Stimulated activated CD8-positive, alpha-beta memory T cell treated with anti-CD3 and anti-CD28 coated beads, Interleukin-2, amount 100 ng/mL, for 1 hour (primary cell): ENCODE measurements at places on chromosomes 13 and 19.

GRCh38 chr13:21020176-21020575, 41.2 kb downstream of the LATS2 start:
- no peak for DNase-seq

DNA sequence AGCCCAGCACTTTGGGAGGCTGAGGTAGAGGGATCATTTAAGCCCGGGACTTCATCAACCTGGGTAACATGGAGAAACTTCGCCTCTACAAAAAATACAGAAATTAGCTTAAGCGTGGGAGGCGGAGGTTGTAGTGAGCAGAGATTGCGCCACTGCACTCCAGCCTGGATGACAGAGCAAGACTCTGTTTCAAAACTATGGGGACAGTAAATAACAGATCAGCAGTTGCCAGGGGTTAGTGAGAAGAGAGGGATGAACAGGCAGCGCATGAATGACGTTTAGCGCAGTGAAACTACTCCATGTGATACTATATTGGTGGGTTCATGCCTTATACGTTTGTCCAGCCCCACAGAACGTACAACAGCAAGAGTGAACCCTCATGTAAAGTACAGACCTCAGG, 7.1 kb upstream of the ICAM3 start:
- no peak for DNase-seq

- DNase-seq: no peak
Observed at GRCh38 chr13:24050292-24050711, 110.2 kb upstream of the SPATA13 start.

DNA sequence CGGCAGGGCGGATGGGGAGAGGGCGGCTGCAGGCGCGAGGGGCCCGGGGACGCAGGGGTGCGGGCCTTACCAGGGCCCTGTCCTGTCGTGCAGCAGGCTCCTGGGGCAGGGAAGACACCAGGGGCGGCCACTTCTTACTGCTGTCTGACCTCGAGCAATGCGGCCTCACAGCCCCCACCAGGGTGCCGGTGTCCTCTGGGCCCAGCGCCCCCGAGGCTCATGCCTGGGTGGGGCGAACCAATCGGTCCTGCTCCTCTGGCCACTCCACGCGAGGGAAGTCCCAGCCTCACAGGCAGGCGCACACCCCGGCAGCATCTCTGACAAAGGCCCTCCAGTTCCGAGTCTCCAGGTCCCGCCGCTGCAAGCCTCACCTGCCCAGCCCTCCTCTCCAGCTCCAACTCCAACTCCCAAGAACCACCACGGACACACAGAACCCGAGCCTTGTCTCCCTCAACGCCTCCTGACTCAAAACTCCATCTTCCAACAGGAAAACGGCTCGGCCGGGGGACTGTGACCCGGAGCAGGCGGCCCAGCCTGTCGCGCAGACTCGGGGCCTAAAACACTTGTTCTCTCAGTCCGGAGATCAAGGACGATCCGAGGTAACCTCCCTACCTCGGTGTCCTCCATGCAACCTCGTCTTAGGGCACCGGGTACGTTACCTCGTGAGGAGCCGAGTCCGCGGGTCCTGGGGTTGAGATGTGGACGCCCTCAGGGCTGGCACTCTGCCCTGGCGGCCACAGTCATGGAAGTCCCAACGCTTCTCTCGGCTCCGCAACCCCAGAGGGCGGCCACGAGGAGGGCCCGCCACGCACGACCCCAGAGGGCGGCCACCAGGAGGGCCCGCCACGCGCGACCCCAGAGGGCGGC, 6.5 kb downstream of the FGF22 start:
- no peak for DNase-seq

GRCh38 chr13:103157016-103157415, 90.8 kb upstream of the SLC10A2 start:
- DNase-seq: no peak

DNA sequence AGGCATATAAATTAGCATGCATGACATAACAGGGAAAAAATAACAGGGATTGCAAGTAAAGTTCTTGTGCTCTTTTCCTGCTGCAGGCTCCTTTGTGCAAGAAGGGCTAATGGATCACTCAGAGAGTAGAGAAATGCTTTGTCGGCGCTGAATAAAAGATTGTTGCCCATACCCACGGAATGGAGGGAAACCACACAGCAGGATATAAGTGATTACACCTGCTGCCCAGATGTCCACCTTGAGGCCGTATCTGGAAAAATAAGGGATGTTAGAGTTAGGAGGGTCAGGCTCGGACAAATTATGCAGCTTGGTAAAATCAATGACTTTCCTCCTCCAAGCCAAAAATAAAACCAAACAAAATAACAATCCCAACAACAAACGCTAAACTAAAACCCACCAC, 322.3 kb downstream of the DCLK1 start:
- DNase-seq: no peak

DNA sequence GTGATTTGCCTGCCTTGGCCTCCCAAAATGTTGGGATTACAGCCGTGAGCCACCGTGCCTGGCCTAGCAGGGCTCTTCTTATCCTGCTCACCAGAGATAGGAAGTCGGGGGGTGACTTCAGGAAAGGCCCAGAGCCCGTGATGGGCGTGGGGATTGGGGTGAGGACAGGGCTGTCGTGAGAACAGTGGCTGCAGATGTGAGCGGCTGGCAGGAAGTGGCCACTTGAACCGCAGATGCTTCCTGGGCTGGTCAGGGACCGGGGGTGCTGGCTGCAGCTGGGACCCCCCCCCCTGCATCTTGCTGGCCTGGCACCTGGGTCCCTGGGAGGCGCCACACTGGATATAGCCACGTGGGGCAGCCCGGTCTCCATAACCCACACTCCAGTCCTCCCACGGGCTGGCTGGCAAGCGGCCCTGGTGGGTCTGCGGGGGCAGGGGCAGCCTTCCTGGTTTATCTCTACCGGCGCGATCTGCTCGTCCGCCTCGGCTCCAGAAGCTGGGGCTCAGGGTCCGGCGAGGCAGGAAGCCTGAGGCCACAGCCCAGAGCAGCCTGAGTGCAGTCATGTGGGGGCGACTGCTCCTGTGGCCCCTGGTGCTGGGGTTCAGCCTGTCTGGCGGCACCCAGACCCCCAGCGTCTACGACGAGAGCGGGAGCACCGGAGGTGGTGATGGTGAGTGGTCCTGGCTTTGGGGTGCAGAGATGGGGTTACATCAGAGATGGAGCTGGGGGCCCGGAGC, at the start of gene F2RL3:
F2RL3 (plus strand) TSS at position 371 of the 737 bp plus-strand sequence; CDS start at position 562, 191 bp downstream.
- DNase-seq: no peak

DNA sequence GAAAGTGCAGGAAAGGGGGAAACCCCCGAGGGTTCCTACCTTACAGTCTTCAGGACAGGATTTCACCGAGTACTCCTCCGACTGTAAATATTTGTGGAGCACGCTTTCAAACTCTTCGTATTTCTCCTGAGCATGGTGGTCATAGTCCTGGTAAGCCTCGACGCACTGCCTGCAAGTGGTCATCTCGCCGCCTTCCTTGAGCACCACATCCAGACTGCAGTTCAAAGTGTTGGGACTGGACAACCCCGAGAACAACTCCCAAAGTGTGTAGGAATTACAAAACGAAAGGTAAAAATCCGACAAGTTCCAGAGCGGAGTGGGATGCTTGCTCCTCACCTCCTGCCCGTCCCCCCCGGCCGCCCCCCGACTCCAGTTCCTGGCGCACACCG, 349.7 kb downstream of the LIG4 start:
- no peak for DNase-seq

- no peak for DNase-seq
Observed at GRCh38 chr19:5064896-5065295, 96.0 kb downstream of the KDM4B start.

DNA sequence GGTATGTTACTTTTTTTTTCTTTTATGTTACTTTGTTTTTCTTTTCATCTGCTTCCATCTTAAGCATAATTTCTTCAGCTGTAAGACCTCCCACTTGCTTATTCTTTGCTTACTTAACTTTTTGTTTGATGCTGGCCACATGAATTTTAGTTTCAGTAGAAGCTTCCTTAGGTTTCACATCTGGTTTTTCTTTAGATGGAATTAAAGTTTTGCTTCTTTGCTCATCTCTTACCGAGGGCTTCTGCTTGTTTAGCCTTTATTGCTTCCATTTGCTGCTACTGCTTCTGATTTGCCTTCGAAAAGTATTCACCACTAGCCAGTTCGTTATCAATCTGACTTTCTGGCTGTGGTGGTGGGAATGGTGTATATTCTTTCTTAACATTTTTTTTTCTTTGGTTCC, 90.9 kb downstream of the GJA3 start:
- no peak for DNase-seq

- no peak for DNase-seq
Observed at GRCh38 chr19:34181111-34181864, 9.0 kb downstream of the LSM14A start.

DNA sequence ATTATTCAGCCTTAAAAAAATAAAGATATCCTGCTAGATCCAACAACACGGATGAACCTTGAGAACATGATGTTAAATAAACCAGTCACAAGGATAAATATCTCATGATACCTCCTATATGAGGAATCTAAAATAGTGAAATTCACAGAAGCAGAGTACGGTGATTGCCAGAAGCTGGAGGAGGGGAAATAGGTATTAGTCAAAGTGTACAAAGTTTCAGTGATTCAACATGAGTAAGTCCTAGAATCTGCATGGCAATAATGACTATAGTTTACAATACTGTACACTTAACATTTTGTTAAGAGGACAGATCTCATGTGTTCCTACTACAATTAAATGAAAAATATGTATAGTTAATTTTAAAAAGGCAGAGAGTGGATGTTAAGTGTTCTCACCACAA, 206.6 kb upstream of the SLC10A2 start:
- DNase-seq: no peak

- no peak for DNase-seq
Observed at GRCh38 chr13:79448413-79448812, 32.5 kb upstream of the NDFIP2 start.

- no peak for DNase-seq
Observed at GRCh38 chr13:48707405-48707804, 53.7 kb downstream of the CYSLTR2 start.

GRCh38 chr19:6103217-6103644, 7.1 kb downstream of the RFX2 start:
- no peak for DNase-seq

DNA sequence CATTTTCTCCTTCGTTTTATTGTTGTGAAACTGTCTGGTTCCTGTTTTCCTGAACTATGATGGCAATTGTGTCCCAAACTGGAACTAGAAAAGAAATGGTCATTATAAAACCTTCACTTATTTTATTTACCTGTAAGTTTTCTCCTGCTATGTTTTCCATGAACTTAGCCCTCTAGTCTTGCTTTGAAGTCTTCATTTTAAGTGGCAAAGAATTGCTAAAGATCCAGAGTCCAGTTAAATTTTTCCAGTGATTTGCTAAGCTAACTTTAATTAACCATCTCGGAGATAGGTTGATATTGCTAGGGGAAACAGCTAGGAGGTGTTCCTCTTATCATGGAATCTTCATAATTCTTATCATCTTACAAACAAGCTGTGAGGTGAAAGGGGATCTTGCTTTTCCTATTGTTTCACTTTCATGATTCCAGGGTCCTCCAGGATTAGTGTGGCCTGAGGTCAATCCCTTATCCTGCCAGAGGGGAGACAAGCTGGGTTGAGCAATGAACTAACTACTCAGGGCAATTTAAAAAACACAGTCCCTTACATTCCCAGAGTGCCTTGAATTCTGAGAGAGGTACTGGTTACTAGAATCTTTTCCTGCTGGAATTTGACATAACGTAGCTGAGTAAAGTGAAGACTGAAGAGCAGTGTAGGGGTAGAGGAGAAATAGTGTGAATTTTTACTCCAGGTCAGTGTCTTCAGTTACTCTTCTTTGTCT, 112.5 kb downstream of the ESD start:
- no peak for DNase-seq

GRCh38 chr13:72983085-72983768, 75.6 kb upstream of the KLF5 start:
- DNase-seq: no peak

GRCh38 chr13:110936519-110936918, 21.6 kb upstream of the ANKRD10 start:
- DNase-seq: no peak

GRCh38 chr19:47081095-47081494, 32.5 kb downstream of the ZC3H4 start:
- no peak for DNase-seq

- no peak for DNase-seq
Observed at GRCh38 chr13:52411629-52412028, 5.7 kb upstream of the THSD1 start.

DNA sequence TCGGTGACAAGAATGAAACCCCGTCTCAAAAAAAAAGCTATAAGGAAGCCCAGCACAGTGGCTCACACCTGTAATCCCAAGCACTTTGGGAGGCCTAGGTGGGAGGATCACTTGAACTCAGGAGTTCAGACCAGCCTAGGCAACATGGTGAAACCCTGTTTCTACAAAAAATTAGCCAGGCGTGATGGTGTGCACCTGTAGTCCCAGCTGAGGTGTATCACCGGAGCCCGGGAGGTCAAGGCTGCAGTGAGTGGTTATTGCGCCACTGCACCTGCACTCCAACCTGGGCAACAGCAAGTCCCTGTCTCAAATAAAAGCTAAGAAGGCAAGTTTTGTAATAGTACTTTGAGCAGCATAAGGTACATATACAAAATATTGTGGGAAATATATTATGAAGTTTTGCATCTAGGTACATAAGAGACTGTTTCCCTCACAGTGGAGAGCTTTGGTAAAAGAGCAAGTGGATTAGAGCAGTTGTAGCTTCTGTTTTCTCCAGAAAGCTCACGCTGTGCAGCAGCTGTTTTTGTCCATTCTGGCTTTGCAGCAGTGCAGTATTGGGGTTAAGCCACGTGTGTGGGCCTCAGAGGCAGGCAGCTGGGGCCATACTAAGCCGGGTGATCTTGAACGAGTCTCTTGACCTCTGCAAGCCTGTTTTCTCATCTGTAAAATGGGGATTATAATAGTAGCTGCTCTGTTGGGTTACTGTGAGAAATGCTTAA, 35.4 kb downstream of the ARHGAP35 start:
- DNase-seq: no peak

DNA sequence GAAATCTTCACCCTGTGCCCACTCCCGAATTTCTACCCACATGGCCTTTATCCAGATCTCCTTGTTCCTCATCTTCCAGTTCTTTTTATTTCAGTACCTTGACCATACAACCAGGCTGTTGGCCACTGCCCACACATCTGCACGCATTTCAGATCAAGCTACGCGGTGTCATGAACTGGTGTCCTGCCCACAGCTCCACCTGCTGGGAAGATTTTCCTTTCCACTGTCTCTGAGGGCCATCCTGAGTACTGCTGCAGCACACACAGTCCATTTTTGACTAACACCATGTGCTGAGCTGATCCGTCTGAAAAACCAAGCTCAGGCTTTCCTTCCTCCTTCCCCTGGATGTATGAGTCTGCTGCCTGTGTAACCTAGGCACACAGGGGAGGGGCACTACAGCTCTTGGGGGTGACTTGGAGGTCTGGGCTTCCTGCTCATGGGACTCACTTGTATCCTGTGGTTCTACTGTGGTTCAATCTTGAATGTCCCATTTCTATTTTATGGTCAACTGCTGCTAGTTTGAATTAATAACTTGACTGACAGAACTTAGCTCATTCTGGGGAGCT, 71.9 kb downstream of the WASF3 start:
- no peak for DNase-seq

- DNase-seq: no peak
Observed at GRCh38 chr19:31118287-31118955, 230.8 kb downstream of the TSHZ3 start.

DNA sequence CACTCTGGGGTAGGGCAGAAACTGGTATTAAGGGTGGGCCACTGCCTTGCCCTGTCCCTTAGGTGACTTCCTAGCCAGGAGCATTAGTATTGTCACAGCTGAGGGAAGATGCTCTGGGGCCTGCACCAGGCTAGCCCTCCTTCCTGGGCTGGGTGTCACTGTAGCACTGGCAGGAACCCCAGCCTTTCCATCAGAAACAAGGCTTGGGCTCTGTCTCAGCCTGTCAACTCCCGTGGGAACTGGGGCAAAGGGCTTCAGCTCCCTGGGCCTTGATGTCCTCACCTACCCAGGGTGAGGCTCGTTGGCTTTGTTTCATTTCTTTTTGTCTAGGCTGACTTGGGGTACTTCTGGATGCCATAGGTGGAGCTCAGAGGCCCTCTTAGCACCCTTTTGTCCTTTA, 18.0 kb downstream of the PAF1 start:
- no peak for DNase-seq
